ENCODE measurements at places on chromosomes 2 and 18.

DNA sequence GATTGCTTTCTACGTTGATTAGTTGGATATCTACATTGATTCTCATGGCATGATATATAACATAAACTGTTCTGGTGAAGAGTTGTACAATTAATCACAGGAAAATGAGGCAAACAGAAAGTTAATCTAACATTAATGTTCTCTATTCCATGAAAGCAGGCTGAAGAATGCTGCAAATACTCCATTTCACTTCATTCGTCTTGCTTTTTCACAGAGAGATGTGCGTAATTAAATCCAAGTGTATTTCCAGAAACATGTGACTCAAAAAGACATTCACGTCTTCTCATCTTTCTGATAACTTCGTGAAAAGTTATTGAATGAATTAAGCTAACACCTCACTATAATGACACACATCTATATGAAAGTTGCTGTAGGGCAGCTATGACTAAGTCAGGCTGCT lies 1471.5 kb downstream of the DPP10 start:
- no peak for DNase-seq

GRCh38 chr2:190843890-190844699 lies 36.5 kb upstream of the GLS start:
- no peak for DNase-seq

- no peak for DNase-seq
These were observed 22.6 kb upstream of the PELI1 start for GRCh38 chr2:64166637-64167420.

DNA sequence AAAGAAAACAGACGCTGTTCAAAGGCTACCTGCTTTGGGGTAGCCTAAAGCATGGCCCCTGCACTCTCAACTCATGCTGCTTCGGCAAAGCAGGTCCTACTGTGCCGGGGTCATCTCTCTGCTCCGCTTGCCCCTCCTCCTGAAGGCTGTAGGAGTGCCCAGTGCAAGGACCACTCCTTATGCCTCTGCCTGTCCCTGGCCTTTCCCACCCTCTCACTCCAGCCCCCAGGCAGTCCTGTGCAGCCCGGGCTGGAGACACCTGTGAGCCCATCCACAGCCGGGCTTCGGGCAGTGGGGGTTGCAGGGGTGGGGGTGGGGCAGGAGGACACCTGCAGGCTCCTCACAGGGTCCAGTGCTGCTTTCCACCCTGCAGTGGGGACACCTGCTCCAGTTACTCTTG lies 69.1 kb downstream of the ACKR3 start:
- no peak for DNase-seq

DNA sequence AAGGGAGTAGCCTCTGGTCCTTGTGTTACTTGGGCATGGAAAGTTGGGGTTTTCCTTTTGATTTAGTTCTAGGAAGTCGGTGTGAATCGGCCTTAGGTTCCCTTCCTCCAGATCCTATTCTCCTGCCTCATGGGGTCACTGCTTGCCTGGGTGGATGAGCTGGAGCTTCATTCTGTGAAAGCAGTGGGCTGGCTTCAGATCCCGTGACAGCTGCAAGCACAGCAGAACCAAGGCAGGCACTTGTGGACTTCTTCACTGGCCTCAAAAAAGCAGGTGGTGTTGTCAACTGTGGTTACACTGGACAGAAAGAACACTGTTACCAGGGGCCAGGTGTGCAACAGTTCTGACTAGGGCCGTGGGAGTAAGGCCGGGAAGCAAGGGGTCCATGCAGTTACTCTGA lies 243.4 kb downstream of the LDLRAD4 start:
- no peak for DNase-seq

DNA sequence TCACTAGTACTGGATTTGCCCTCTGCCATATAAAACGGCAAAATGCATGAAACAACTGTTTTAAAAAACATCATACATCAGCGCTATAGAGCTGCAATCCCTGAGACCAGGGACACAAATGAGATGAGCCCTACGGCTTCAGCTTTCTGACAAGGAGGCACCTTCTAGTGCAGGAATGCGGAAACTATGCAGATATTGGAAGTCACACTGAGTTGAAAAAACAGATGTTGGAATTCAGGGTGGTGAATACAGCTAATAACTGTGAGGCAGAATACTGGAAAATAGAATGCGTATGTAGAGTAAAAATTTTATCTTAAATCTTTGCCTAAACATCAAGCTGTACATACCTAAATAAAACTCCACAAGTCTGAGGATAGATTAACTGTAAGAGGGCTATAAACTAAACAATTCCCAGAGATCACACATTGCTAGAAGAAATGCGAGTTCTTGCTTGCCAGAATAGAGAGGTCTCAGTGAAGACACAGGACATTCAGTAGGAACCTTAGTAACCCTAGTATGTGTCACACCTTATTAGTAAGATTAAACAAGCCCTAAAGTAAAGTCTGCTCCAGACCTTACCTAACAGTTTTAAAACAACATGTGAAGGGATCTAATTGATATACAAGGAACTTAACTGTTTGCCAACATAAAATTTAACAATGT lies 541.4 kb upstream of the DDX18 start:
- no peak for DNase-seq

GRCh38 chr2:151363709-151364108 lies 6.3 kb downstream of the TNFAIP6 start:
- DNase-seq = no peak

- no peak for DNase-seq
These were observed 34.2 kb upstream of the GPC1 start for GRCh38 chr2:240401308-240401707.

DNA sequence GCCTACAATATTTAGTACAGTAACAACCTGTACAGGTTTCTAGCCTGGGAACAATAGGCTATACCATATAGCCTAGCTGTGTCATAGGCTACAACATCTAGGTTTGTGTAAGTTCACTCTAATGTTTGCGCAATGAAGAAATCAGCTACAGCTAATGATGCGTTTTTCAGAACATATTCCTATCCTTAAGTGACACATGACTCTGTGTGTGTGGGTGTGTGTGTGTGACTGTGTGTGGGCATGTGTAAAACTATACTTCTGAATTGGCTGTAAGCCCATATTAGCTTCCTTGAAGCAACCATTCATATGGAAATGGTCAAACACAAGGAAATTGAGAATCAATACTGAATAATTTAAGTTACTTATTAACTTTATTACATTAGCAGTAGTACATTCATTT lies 120.8 kb upstream of the SULT1C3 start:
- DNase-seq = no peak

DNA sequence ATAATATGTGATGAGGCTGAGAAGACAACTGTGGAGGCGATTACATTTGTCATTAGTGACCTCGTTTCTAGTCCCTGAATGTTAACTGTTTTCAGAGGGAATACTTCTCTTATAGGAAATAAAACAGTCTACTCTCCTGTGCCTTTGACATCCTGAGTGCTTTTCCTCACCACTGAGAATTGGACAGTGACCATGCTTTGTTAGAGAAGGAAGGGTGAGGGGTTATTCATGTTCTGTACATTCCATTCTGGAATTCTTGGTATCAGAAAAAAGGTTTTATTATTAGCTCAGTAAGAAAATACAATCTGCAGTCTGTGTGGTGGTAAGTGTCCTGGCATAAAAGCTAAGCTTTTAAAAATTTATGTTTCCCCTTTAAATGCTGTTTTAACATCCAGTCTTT lies 58.8 kb downstream of the PARD3B start:
- DNase-seq = no peak

GRCh38 chr2:30380824-30381223 lies 66.2 kb upstream of the LCLAT1 start:
- DNase-seq = no peak

DNA sequence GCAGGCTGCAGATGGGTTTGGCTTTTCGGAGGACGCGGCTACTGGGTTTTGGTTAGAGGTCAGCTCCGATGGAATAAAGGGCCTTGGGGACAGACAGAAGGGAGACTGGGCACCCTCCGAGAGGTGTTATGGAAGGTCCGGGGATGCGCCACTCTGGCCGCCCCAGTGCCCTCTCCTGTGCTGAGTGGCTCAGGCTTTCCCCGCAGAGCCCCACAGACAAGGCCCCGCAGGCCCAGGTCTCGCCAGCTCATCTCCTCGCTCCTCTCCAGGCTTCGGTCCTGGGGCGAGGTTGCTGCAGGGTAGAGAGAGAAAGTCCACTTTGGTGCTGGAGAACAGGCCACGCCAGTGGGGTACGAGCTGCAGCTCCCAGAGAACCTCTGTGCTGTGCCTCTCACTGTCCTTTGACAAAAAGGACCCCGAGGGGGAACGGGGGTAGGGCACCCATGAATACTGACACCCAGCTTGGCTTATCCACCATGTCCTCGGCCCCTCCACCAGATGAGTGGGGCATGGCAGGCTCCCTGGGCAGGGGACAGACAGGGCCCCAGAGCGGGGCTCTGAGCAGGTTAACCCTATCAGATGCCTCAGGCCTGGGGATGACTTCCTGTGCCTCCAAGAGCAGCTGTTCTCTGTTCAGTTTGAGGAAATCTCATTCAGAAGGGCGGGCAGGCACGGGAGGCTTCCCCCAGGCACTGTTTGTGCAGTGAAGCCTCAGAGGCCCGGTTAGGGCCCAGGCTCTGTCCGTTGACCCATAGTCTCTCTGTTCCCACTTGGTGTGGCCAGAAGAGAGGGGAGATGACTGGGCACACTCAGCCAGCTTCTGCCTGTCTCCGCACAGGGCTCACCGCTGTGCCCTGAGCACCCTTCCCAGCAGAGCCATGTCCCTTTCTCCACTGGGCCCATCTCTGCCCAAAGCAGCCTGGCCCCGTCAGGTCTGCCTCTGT lies 15.7 kb upstream of the CNNM3 start:
- no peak for DNase-seq

DNA sequence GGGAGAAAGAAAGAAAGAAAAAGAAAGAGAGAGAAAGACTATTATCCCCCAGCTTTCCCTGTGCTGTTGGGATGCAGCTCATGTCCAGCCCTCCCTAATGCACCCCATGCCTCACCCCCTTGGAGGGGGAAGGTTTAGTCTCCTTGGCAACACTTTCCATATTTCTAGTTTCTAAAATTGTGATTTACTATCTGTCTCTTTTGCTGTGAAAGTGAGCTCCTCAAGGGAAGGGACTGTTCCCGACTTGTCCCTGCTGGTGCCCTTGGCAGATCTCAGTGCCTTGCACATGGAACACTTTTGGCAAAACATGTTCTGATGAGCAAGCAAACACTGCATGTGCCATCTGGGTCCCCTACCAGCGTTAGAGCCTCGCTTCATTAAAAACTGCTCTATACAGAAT lies 11.7 kb upstream of the NAPG start:
- no peak for DNase-seq

DNA sequence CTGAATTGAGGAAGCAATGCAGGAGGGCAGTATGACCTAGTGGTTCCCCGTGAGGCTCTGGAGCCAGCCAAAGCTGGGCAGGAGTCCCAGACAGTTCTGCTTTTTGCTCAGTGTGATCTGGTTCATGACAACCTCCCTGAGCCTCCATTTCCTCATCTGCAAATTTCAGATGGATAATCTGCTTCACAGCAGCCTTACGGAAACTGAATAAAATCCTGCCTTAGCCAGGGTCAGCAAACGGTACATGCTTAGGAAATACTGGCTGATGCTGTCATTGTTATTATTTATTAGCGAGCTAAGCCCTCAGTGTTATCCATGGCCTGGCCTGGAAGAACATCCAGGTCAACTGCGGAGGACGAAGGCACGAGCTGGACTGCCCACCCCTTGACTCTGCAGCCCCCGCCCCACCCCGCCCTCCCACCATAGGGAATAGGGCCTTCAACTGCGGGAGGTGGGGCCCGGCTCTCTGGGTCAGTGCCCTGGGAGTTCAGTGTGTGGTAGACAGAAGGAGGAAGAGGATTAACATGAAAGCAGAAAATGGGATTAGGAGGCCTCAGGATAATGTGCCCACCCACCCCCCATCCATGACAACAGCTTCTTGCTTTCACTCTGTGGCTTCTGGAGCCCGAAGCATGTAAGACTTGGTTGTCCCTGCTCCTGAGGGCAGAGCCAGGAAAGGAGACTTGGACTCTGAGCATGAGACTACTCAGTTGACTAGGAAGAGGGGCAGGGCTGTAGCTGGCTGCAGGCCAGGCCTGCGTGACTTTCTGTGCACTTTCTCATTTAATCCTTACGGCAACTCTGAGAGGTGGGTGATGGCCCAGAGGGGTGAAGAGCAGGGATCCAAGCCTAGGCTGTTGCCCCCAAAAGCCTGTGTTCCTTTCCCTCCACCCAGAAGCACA lies 13.1 kb downstream of the PKDCC start:
- no peak for DNase-seq

- no peak for DNase-seq
These were observed 145.0 kb downstream of the DAW1 start for GRCh38 chr2:228016402-228016801.

DNA sequence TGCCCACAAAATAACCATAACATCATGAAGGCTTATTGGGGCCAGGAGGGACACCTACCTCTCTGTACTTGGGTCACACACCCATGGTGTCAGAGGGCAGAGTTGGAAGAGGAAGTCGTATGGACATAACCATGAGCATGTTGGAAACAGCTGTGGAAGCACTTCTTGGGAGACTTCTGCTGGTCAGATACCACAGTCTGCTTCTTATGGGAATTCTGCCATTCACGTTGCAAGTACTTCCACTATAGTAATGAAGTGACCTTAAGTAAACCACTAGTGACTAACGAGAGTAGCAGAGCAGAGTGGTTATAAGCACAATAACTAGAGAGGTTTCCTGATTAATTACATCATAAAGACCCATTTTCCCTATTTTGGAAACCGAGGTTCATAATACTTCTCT lies 61.1 kb upstream of the TFPI start:
- DNase-seq = no peak

- DNase-seq = no peak
These were observed 50.8 kb upstream of the TWSG1 start for GRCh38 chr18:9283791-9284190.

- no peak for DNase-seq
These were observed 345.3 kb upstream of the CDH2 start for GRCh38 chr18:28522236-28522635.

- DNase-seq = no peak
These were observed 41.9 kb upstream of the PCBP1 start for GRCh38 chr2:70045405-70045804.

GRCh38 chr2:179275253-179276012 lies 10.8 kb upstream of the SESTD1 start:
- no peak for DNase-seq

DNA sequence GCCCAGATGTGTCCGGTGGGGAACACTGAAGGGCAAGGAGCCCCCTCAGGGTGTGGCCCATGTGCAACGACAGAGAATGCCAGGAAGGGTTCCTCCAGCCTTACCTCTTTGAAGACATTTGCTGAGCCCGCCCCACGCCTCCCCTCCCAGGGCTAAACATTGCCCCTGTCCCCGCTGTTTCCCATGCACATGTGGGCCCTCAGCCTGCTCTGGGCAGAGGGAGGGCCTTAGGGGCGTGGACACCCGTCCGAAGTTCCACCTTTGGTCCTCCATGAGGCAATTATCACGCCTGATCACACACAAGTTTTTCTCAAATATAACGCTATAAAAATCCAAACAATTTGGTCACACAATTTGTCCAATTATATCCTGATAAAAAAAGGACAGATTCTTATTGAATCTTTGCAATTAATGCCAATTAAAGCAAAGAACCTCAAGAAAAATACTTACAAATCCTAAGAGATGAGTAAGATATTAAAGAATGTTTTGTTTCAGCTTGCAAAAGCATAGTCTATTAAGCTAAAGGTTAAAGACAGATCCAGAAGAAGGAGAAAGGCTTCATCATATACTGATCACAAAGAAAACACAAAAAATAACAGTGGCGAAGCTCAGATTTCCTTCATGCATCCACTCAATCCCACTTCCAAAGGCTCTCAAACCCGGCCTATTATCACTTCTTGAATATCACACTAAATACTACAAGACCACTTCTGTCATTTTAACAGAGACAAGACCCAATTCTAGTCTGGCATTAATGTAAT lies 55.2 kb upstream of the LDLRAD4 start:
- no peak for DNase-seq
